ENCODE measurements at places on chromosomes 11 and 22.

GRCh38 chr11:78832226-78832947 lies 257.7 kb upstream of the NARS2 start:
- DNase-seq, result no peak

DNA sequence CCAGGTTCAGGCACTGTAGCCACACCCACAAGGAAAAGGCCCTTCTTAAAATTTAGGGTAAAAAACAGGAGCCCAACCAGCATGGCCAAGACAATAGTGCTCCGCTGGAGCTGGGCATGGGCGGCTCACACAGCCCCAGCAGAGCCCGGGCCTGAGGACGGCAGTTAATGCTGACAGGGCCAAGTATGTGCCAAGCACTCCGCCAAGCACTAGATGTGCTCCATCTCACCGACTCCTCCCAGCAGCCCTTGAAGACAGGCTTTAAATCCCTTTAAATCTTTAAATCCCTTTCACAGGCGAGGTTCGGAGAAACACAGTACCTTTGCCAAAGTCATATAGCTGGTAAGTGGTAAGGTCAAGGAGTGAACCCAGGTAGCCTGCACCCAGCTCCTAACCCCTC lies 4.8 kb downstream of the ARFGAP2 start:
- no peak for DNase-seq

DNA sequence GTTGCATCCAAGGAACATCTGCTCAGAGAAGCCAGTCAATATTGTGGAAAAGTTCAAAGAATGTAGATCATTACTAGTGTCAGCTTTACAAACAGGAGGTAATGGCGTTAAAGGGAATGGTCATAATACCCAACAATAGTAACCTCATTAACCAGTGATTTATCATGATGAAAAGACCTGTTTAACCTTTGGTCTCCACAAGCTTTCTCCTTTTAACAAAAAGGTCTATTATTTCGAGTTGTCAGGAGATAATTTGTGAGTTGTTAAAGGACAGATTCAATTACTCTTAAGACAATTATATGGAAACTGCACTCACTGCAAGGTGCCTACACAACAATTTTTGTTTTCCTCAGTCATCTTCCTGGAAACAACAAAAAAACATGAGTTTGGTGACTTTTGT lies 73.8 kb upstream of the HTATIP2 start:
- DNase-seq, result no peak

DNA sequence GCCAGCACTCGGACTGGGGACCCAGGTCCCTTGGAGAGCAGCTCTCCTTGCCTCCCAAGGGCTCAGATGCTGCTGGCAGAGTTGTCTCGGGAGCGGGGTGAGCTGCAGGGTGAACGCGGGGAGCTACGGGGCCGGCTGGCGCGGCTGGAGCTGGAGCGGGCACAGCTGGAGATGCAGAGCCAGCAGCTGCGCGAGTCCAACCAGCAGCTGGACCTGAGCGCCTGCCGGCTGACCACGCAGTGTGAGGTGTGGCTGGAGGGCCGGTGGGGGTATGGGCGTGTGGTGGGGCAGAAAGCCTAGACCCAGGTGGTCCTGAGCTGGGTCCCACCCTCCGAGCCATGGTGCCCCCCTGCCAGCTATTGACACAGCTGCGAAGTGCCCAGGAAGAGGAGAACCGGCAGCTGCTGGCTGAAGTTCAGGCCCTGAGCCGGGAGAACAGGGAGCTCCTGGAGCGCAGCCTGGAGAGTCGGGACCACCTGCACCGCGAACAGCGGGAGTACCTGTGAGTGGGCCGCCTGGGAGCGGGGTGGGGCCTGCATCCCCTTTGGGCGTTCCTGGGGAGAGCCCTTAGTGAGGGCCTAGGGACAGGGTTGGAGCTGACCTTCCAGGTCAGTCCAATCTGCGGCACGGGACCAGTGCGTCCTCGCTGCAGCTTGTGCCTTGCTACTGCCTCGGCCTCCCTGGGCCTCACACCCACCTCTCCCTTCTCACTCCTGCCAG lies 5.8 kb upstream of the RPS6KA4 start:
- DNase-seq, result no peak

- no peak for DNase-seq
Observed at GRCh38 chr11:11620921-11621572, 758 bp downstream of the GALNT18 start.

GRCh38 chr11:65625628-65626342 lies 10.2 kb downstream of the PCNX3 start:
- no peak for DNase-seq

DNA sequence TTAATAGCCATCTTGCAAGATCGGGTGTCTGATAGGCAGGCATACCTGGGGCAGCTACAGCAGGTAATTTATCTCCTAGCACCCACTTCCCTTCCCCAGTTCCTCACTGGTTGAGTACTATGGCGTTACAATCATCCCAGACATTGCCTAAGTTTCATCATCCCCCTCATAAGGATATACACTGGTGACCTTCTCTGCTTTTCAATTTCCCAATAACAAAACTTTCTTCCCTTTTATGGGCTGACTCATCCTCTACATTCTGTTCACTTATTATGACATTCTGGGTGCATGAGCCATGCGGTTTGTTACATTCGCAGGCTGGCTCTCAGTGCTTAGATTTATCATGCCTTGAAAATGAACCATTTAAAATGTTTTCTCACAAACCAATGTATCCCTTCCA lies 5.0 kb upstream of the MRPL11 start:
- no peak for DNase-seq

GRCh38 chr11:92180664-92181251 lies 43.9 kb upstream of the FAT3 start:
- DNase-seq, result no peak

DNA sequence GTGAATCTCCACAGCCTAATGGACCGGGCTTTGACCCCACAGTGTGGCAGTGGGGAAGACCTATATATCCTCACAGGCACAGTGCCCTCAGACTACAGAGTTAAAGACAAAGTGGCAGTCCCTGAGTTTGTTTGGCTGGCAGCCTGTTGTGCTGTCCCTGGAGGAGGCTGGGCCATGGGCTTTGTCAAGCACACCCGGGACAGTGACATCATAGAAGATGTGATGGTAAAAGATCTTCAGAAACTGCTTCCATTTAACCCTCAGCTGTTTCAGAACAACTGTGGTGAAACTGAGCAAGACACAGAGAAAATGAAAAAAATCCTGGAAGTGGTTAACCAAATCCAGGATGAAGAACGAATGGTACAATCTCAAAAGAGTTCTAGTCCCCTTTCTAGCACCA lies 39.0 kb downstream of the ENDOD1 start:
- DNase-seq, result no peak

DNA sequence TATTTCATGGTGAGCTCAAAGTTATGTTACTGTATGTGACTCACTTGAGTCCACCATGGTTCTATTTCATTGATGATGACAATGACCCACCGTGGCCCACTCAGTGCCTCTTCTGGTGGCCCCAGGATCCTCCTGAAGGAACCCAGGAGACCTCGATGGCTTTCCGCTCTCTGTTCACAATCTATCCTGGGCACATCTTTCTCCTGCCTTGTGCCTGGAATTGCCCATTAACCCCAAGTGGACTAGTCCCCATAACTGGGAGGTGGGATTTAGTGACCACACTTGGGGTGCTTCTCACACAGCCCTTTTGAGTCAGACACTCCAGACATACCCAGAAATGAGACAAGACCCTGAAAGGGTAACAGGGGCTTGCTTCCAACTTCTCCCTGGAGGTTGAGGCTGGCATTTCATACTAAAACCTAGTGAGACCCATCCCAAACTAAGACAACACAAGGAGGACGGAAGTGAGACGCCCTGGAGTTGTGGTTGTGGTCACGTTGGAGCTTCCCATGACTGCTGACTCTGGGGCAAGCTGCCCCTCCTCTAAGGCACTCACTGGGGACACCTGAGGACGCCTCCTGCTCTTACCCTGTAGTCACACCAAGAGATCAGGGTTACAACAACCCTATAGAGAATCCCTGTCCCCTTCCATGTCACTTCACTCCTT lies 22.1 kb downstream of the IGLL5 start:
- no peak for DNase-seq

GRCh38 chr11:1352696-1353382 lies 36.9 kb upstream of the BRSK2 start:
- no peak for DNase-seq

DNA sequence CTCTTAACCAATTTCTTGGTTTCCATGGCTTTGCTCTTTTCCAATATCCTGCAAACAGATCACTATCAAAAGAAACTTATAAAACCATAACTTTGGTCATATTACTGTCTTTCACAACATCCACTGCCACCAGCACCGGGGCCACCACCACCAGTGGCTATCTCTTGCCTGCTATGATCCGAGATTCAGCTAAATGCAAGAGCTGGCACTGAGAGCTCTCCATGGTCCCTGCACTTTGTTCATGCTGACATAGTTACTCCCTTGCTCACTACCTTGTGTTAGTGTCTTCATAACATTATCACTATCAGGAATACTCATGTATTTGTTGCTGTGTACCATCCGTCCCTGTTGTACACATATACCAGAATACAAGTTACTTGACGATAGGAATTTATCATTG lies 299.0 kb downstream of the ETS1 start:
- no peak for DNase-seq

- no peak for DNase-seq
Observed at GRCh38 chr22:44672632-44673031, 29.4 kb upstream of the PRR5 start.

DNA sequence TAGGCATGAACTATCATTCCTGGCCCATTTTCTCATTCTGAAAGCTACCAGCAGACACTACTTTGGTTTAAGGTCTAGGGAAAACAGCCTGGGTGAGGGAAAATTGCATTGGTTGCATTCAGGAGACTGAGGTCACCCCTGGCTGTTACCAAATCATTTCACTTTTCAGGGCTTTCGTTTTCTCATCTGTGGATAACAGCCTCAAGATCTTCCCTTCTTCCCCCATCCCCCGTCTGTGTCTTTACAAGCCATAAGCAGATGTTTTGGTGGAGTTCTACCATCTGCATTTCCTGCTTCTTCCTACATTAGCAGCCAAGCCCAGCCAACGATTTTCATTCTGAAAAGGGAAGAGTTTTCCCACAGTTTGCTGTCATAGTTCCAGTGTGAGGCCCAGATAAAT lies 130.4 kb downstream of the HIPK3 start:
- no peak for DNase-seq

DNA sequence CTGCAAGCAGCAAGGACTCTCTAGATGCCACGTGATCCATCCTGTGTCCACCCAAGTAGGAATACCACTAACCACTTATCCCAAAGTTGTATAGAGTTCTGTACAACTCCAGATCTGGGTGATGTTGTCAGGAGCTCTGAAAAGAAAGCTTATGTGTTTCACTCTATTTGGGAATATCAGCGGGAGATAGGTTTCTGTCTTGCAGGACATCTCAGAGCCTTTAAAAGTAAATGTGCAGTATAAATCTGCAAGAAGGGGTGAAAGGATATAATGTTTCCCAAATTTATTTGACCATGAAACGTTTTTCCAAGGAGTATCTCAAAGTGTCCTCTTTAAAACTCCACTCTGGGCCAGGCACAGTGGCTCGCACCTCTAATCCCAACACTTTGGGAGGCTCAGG lies 13.9 kb downstream of the IRAG1 start:
- DNase-seq, result no peak

GRCh38 chr11:116543911-116544475 lies 228.8 kb downstream of the BUD13 start:
- DNase-seq, result no peak

GRCh38 chr11:110338684-110339083 lies 42.3 kb upstream of the RDX start:
- no peak for DNase-seq

- no peak for DNase-seq
Observed at GRCh38 chr22:23146478-23147205, 1.4 kb downstream of the RAB36 start.

DNA sequence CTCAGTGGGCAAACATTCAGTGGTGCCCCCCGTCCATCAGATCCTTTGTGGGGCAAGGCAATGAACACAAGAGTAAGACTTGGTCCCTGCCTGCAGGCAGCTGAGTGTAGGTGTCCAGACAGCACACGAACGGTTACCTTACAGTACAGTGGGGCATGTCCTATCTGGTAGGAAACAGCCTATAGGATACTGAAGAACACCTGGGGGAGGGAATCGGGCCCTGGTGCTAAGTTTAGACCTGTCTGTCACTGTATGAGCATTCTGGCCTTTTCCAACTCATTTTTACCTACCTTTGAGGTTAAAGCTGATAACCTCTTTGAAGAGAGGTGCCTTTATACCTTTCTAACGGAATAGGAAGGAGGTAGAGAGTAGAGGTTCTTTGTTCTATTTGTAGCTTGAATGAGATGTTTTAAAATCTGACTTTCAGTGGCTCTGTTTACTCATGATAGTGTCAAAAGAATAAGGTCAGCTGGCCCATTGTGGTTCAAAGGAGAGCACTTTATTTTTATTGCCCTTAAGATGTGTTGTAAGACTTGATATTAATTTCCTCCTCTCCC lies 8.9 kb downstream of the ZNRF3 start:
- DNase-seq, result no peak

- DNase-seq, result no peak
Observed at GRCh38 chr11:12410006-12410728, 32.8 kb downstream of the PARVA start.

GRCh38 chr11:111719379-111719778 lies 46.8 kb downstream of the PPP2R1B start:
- no peak for DNase-seq

GRCh38 chr11:46983598-46983997 lies 47.0 kb downstream of the CSTPP1 start:
- no peak for DNase-seq

DNA sequence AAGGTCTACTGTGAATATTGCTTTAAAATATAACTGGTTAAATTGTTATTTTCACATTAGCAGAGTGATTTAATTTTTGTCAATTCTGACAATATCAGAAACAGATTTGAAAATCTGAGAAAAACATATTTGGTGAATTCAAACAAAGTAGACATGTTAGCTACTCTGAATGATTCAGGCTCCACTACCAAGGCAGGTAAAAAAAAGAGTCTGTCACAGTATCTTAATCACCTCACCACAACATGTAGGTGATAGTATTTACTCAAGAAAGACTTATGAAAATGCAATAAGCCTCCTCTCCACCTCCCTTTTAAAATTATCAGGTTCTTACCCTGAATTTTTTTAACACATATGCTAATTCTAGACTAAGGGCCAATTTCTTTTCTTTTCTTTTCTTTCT lies 42.6 kb downstream of the DDI1 start:
- no peak for DNase-seq

- no peak for DNase-seq
Observed at GRCh38 chr11:69251639-69252489, 42.1 kb upstream of the MYEOV start.

DNA sequence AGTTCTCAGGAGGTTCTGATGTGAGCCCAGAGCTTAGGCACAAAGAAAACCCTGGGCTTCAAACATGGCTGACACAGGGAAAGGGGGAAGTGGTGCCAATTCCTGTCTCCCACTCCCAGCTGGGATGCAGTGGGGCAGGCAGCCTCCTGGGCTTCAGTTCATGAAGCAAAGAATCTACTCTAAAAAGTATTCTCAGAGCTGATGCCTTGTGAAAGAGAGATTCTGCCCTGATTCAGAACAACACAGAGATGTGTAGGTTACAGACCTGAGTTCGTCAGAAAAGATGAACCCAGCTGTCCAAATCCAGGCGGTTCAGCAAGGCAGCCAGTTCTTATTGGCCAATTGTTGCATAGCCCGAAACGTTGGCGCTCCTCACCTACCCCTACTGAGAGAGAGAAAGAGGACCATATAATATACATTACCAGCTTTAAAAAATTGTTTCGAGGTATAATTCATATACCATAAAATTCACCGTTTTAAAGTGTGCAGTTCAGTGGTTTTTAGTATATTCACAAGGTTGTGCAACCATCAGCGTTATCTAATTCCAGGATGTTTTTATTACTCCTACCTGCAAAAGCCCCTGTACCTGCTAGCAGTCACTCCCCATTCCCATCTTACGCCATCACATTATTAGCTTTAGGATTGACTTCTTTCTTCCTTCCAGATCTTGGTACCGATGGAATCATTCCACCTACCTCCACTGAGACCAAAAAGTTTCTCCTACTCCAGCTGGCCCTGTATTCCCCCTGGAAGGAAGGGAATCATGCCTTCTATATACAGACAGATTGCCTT lies 7.2 kb upstream of the TLCD5 start:
- DNase-seq, result no peak
